ENCODE measurements at places on chromosomes 1 and 21.

GRCh38 chr1:10687251-10687651 lies 109.2 kb downstream of the CASZ1 start:
- no peak for DNase-seq

- no peak for DNase-seq
Measured at GRCh38 chr1:245255783-245256182, 101.0 kb downstream of the KIF26B start.

GRCh38 chr1:30047576-30047975 lies 675.8 kb downstream of the MATN1 start:
- DNase-seq = no peak

DNA sequence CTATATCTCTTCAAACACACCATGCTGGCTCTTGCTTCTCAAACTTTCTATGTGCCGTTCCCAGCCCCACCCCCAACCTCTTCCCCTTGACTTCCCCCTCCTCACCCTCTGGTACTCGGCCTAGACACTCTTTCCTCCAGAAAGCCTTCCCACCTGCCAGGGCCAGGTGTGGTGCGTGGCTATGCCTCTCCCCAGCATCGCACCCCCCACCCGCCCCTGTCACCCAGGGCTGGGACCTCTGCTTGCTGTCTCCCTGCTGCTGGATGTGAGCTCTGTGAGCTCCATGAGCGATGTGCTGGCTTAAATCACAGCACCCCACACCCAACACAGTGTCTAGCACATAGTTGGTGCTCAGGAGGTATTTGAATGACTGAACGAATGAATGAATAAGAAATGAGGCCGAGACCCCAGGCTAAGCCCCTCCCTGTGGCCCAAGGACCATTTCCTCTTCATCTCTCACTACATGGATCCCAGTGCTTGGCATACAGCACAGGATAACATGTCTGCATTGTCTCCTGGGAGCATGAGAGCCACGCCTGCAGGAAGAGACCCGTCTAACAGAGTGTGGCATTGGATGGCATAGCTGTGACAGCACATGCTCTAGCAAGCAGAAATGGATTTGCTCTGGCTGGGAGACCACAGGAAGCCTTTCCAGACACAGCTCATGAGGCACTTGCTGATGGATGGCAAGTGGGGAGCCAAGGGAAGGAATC lies 19.7 kb downstream of the TNNT2 start:
- DNase-seq = no peak

GRCh38 chr1:39394598-39394997 lies 96.8 kb upstream of the BMP8A start:
- DNase-seq = no peak

GRCh38 chr1:242836423-242836822 lies 311.9 kb upstream of the PLD5 start:
- DNase-seq = no peak

- DNase-seq = no peak
Measured at GRCh38 chr1:3942416-3943122, 42.5 kb upstream of the C1orf174 start.

- no peak for DNase-seq
Measured at GRCh38 chr1:158327481-158327880, 3.9 kb downstream of the CD1B start.

DNA sequence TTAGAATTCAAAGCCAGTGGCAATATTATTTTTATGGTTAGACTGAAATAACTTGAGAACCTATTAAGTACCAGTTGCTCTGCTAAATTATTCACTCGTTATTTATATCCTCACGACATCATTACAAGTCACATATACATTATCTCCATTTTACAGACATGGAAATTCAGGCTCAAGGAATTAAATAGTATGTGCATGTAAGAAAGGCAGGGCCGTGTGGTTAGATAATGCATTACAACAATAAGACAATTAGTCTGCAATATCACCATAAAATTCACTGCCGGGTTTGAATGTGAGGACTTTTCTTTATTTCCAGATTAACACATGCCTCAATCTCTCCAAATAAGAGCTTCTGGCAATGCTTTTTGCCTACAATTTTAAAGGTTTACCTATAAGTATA lies 523.4 kb downstream of the PTBP2 start:
- no peak for DNase-seq

DNA sequence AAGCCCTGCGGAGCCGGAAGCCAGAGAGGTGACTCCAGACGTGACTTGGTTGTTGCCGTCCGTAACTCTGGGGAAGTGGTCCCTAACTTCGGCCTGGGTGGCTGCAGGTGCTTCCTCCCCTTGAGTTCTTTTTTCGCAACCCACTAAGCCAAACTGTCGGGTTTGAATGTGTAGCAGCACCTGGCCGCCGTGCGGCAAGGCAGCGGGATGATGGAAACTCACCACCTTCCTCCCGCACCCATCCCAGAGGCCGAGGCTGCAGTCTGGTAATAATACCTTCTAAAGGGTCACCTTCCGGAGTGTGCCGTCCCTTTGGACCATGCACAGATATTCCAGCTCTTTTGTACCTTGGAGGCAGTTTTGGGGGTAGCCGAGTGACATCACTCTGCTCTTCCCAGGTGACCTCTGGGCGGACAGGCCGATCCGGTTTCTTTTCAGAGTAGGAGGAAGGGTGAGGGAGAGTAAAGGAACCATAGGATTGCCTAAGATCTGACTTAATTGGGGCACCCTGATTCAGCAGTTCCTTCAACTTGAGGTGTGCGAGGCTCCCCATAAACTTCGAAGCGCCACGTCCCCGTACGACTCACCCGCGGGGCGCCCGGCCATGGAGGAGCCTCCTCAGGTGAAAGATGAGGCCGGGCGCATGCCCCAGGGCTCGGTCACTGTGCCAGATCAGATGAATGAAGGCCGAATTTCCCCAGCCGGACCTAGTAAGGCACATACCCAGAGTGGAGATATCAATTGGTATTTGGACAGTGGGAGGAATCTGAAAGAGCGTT lies 1.0 kb downstream of the KCNK1 start:
- no peak for DNase-seq

- no peak for DNase-seq
Measured at GRCh38 chr21:15441060-15441493, 288.7 kb upstream of the USP25 start.

GRCh38 chr1:14848625-14849024 lies 250.1 kb downstream of the KAZN start:
- DNase-seq = no peak

DNA sequence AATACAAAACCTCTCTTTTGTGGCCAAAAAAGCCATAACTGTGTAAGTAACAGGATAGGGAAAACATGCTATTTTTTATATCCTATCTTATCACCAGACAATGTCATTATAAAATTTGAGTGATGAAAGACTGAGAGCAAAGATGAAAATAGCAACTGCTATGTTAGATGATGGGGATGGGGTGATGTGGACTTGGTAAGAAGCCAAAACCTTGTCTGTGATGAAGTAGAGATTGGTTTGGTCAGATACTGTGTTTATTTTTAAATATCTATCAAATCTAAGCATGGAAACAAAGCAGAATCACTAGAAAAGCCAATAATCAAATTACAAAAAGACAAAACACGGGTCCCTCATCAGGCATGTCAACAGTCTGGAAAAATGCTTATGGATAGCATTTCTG lies 631.1 kb upstream of the NR5A2 start:
- DNase-seq = no peak

DNA sequence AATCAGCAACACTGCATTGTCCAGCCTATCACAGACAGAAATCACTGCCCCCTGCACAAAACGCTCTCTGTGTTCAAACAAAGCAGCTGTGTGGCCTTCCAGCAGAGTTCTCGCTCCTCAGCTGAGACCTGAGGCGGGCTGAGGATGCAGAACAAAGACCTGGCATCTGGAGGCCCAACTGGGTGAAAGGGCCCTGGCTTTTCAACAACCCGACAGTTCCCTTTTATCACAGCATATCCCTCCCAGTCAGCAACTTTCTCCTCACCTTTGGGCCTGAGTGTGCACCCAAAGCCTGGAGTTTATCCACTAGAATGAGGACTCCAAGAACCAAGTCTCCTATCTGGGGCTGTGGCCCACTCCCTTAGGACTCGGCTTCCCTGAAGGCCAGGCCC lies 42.6 kb upstream of the A3GALT2 start:
- no peak for DNase-seq

DNA sequence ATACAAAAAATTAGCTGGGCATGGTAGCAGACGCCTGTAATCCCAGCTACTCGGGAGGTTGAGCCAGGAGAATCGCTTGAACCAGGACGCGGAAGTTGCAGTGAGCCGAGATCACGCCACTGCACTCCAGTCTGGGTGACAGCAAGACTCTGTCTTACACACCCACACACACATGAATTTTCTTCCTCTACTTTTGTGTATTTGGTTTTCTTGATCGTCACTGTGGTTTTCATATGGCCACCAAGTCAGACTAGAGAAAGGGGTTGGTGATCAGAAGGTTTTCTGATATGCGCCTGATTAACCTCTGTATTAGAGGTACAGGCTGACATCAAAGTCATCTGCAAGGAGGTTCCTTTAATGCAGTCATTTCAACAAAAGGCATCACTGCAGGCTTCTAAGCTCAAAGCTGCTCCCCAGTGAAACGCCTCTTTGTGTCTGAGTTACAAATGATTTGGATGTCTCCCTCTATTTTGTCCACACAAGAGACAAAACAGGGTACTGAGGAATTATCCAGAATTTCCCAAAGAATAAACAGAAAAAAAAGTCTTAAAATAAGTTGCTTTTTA lies 11.1 kb downstream of the SH2D1B start:
- DNase-seq = no peak

- no peak for DNase-seq
Measured at GRCh38 chr1:171299342-171299741, 14.6 kb upstream of the FMO4 start.

Data from NCI-H2171 (cell line).